ENCODE measurements at places on chromosomes 7 and 10.

GRCh38 chr7:117480978-117481377, 1.2 kb downstream of the CFTR start:
- DNase-seq: no peak

GRCh38 chr10:101493249-101493648, 94.8 kb downstream of the POLL start:
- DNase-seq: no peak

DNA sequence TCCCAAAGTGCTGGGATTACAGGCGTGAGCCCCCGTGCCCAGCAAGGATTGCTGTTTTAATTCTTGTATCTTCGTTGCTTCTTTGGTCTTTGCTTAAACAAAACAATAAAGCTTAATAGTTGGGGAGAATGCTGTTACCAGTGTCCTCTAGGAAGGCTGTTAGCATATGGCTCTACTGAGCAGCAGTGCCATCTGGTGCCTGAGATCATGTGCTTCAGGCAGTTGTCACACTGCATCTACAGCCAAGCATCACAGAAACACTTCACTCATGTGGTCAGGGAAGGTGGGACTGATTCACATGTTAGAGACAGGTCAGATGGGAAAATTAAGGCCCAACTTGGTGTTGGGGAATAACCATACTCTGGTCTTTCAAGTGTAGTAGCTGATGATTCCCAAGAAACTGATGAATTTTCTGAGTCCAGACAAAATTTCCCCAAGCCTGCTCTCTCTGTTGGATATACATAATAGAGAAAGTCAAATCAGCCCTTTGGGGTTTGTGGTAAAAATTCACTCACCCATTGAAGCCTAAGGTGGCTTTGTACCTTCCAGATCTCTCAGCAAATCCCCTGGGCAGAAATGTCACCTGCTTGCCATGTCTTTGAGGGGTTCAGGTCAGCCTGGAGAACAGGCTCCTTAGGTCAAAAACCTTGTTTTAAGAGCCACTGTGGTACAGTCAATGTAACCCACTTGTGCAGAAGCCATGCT, 28.4 kb downstream of the UBE2D4 start:
- no peak for DNase-seq

GRCh38 chr7:74379938-74380337, 73.8 kb upstream of the GTF2IRD1 start:
- DNase-seq: no peak

DNA sequence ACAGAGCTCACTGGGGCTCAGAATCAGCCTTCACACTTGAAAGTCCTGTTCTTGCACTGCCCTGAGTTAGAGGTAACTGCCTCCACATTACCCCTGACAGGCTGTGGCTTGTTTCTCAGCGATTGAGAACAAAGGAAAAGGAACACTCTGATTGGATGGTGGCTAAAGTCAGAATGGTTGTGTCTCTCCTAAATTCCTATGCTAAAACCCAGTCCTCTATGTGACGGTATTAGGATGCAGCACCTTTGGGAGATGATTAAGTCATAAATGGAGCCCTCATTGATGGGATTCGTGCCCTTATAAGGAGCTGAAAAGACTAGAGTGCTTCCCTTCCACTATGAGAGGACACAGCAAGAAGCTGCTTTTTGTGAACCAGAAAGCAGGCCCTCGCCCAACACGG, 38.9 kb upstream of the DGKI start:
- DNase-seq: no peak

DNA sequence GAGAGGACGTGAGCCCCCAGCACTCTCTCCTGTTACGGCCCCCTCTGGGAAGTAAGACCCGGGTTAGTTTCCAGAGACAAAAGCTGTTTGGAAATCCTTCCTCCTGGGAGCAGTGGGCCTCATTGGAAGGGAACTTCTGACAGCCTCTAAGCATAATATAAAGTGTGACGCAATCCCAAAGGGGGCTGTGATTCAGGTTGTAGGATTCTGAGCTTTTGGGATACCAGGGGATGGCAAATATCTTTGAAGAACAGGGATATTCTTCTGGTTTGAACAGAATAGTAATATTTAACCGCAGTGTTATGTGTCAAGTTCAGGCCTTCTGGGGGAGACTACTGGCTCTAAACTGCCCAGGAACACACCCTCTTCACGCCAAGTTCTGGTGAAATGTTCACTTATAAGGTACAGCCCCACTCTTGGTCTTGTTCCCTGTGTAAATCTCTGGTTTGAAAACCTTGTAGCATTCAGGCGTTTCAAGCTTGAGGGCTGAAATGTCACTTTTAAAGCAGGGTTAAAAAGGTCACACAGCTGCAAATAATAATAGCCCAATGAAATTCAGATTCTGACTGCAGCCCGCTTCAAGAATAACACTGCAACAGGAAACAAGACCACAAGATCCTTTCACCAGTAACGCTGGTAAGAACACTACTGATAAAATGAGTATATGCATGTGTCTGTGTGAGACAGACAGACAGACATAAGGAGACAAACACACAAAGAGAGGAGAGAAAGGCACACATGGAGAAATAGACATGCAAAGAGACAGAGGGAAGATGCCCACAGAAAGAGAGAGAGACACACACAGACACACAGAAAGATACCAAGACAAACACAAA, 69.0 kb downstream of the CREB5 start:
- no peak for DNase-seq

DNA sequence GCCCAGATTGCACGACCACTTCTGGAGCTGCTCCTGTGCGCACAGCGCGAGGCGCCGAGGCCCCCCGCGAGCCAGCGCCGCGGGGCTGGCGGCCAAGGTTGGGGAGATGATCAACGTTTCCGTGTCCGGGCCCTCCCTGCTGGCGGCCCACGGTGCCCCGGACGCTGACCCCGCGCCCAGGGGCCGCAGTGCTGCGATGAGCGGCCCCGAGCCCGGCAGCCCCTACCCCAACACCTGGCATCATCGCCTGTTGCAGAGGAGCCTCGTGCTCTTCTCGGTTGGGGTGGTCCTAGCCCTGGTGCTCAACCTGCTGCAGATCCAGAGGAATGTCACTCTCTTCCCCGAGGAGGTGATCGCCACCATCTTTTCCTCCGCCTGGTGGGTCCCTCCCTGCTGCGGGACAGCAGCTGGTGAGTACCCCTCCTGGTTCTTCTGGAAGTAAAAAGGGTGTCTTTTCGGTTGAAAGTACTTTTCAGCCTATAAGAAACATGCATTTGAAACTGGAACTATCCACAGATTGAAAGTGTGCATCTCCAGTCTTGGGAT, 683 bp downstream of the INSIG1 start:
- DNase-seq: no peak

DNA sequence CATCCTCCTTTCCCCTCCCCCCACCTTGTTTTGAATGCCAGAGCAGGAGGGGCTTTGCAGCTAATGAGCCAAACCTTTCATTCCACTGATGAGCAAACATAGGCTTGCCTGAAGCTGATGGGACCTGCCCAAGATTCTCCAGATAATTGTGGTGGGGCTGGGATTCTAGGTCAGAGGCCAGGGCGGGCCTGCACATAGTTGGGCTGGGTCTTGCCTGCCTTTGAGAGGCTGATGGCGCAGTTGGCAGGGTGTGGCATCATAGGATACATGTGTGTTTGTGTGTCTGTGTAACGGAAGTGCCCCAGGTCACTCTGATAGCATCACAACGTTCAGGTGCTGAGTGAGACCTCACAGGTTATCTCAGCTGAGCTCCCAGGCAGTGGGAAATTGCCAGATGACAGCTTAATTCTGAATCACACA, 22.9 kb downstream of the BTBD16 start:
- DNase-seq: no peak

GRCh38 chr7:128117691-128118090, 86.5 kb upstream of the LRRC4 start:
- DNase-seq: no peak

DNA sequence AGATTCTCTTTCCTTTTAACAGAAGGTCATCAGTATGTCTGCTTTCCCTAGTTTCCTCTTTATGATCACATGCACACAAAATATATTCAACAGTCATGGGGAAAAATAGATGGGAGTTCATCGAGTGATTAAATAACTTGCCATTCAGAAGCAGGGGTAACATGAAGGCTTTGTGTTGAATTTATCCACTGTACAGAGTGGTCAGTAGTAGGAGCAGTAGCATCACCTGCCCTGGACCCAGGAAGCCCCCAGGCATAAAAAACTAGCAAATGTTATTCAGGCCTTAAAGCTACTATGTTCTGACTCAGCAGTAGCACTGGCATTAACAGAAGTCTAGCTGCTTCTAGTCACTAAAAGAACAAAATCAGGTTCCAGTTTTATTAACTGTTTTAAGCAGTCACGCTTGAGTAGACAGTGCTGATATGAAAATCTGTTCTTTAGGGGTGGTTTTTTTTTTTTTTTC, 31.4 kb upstream of the FAM133B start:
- no peak for DNase-seq

DNA sequence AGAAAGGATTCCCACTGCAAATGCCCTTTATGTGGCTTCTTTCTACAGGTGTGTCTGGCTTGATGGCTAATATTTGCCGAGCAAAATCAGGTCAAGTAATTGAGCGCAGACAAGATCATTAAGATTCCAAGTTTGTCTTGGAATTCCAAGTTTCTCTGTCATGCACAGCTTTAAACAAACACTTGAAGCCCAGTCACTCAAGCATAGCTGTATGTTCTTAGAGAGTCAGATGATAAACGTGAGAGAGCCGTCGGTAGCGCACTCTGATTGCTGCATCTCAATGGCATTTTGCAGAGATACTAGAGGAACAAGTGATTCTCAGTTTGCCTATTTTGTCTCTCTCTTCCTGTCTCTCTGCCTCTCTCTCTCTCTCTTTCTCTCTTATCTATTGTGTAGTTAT, 658 bp downstream of the DMBT1 start:
- DNase-seq: no peak

DNA sequence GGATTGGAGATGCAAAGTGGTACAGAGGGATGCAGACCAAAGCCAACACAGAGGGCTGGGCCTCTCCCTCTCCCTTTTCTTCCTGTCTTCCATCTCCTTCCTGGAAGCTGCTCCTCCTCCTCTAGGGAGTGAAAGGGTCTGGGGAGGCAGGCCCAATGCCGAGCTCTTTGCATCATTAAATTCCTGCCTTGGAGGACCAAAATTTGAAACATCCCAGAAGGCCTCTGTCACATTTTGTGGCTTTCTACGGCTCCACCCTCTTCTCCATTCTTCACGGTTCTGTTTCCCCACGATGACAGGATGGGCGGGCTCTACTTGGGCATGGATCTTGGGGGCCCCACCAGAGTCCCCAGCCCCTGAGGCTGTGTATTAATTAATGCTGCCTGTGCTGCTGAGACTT, 76.4 kb downstream of the NEURL1 start:
- no peak for DNase-seq

GRCh38 chr7:38189231-38189938, 11.3 kb downstream of the STARD3NL start:
- DNase-seq: no peak

GRCh38 chr10:637771-638195, 51.7 kb downstream of the DIP2C start:
- DNase-seq: no peak

DNA sequence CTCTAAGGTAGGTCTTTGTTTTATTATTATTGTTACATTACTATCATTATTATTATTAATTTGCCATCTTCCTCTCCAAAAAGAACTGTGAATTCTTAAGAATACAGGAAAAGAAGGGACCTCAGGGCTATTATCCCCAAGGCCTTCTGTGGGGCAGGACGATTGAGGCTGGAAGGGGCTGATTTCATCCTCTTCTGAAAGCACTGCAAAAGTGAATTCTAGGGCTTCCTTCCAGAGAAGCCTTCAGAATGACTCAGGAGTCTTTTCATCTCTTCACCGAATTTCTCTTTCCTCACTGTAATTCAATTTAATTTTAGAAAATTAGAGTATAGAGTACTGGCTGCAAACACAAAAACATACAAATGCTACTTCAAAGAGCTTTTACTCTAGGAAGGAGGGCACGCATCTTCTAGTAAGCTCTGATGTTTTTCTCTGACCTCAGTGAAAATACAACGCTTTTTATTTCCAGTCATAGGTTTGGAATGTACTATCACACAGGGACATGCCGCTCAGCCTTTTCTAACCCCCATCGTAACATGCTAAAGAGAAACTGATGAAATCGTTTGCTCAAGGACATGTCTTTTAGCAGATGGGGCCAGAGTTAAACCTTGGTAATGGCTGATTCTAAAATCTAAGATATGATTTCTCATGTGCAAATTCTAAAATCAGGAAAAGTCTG, 280.2 kb upstream of the PITRM1 start:
- DNase-seq: no peak

GRCh38 chr10:85003083-85003482, 674.7 kb downstream of the CCSER2 start:
- DNase-seq: no peak

DNA sequence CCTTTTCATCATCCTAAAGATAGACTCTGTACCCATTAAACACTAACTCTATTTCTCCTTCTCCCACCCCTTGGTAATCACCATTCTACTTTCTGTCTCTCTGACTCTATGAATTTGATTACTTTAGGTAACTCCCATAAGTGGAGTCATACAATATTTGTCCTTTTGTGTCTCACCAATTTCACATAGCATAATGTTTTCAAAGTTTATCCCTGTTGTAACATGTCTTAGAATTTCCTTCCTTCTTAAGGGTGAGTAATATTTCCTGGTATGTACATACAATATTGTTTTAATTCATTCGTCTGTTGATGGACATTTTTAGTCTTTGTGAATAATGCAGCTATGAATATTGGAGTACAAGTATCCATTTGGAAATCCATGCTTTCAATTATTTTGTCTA, 50.9 kb upstream of the CDCA7L start:
- no peak for DNase-seq

- DNase-seq: no peak
These were observed 148.4 kb downstream of the GRID1 start for GRCh38 chr10:86218160-86218559.

DNA sequence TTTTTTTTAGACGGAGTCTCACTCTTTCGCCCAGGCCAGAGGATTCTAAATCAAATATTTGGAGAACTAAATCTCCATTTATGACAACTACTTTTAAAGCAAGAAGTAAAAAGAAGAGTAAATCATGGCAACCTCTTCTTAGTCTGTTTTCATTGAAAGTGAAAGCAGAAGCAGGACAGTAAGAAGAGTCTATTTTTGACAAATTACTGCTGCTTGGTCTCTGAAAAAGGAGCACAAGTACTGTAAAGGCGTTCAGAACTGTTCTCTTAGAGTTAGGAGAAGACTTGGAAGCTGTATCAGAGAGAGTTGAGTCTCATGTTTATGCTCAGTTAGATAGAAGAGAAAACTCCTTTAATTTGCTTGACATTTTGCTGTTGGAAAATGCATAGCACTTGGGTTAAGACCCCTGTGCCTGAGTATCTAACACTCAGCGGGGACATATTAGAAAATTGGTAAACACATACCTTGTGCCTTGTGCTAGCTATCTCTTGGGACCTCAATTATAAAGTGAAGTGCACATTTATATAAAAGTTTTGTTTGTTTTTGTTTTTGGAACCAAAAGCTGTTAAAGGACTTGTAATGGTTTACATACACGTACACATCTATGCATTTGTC, 433.0 kb downstream of the ANKRD7 start:
- no peak for DNase-seq

Measured in NCI-H187 (cell line).